ENCODE measurements at places on chromosomes 7 and 10.

DNA sequence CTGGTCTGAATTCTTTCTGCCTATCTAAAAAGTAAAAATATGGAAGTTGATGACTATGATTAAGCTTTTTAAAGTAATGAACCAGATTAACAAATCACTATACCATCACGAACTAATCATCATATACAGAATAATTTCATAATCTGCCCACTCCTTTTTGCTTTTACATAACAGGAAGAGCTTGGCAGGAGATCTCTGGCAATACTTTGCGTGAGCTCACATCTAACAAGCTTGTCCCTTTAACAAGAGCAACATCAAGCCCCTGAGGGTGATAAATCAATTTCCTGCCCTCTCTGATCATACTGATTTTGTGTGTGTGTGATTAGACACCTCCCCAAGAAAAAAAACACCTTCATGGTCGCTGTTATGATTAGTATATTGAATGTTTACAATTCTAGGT, 143.5 kb upstream of the ASAH2 start:
- no peak for DNase-seq

DNA sequence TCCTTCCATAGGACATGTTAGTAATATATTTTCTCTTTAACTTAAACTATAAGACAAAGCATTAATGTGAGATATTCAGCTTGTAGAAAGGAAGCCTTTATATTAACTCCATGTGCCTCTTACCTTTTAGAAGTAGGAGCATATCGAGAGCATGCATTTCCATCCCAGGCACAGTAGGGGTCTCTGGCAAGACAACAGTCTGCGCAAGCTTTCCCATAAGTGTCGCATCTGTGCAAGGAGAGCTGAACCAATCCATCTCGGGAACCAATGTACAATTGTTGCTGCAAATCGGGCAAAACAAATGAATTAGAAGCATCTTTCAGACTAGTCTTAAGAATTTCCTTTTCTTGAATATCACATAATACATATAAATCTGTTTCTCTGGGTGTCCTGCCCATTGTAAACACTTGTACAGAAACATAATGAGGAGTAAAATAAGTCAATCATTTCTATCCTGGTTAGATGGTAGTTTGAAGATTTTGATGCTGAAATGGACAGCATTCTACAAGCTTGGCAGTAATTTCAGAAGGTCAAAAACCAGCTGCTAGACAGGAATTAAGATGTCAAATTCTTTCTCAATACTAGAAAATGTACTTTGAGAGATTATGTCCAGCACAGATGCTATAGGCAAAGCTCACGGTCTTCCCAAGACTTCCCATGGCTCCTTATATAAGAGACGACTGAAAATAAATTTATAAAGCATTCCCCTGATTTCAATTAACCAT, 171.8 kb downstream of the SEMA3D start:
- no peak for DNase-seq

- no peak for DNase-seq
These were observed 38.2 kb upstream of the ANK3 start for GRCh38 chr10:60427709-60428386.

DNA sequence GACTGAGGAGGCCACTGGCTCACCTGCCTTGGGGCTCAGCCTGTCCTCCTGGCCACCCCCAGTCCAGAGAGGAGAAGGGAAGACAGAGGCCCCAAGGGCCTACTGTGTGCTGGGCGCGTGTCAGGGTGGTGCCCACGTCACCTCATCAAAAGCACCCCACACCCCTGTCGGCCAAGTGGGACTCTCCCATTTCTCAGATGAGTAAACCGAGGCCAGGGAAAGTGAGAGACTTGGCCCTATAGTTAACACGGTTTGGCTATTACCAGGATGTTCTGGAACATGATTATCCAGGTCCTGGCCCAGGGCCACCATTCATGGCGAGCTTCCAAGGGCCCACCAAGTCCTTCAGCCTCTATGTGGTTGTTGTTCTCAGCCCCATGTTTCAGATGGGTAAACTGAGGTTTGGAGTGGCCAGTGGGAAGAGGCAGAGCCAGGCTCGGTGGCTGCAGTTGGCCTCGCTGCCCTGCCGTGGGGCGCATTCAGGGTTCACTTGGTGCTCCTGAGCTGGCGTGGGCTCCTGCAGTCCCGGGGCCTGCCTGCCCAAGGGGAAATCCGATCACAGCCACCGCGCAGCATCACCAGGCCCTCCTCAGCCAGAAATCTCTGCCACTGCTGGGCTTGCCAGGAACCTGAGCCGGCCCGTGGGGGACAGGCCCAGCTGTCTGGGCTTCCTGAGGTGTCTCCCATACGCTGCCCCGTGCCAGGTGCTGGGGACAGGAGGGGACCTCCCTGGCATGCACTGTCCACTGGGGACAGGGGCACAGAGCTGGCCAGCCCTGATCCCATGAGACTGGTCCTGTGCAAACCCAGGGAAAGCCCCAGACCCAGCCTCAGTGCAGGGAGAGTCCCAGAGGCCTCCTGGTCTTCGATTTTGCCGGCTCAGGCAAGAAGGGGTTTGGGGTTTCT, 117.7 kb upstream of the TNRC18 start:
- DNase-seq = no peak

- DNase-seq = no peak
These were observed 543.8 kb upstream of the NRP1 start for GRCh38 chr10:33878238-33878786.

- DNase-seq = no peak
These were observed 5.5 kb downstream of the TACC2 start for GRCh38 chr10:121994429-121994941.

DNA sequence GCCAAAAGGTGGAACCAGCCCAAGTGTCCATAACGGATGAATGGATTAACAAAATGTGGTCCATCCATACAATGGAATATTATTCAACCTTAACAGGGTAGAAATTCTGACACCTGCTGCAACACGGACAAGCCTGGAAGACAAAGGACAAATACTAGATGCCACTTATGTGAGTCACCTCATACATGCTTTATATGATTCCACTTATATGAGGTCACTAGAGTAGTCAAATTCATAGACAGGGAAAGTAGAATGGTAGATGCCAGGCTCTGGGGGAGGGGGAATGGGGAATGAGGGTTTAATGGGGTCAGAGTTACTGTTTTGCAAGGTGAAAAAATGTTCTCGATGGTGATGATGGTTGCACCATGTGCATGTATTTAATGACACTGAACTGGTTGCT, 34.0 kb upstream of the CYTH3 start:
- DNase-seq = no peak

GRCh38 chr7:95421000-95421846, 13.6 kb downstream of the PON2 start:
- no peak for DNase-seq

DNA sequence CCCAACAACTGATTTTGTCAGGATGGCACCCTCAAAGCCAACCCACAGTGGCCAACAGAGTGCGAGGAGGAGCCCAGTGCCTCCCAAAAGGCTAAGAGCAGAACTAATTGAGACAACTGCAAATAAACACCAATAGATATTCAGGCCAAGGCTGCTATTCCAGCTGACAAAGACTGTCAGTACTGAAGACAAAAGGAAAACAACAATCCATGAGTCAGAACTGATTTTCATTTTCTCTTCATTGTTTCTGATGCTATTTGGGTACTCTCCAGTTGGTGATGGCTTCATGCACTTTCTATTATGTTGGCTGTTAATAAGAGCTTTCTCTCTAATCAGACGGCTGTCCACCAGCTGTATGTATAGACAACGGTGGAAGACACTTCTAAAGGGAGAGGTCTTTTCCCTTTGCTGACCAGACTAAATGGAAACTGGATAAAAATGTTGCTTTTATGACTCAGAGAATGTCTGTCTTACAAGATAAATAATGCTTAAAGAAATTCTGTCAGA, 515.9 kb downstream of the PARD3 start:
- no peak for DNase-seq

DNA sequence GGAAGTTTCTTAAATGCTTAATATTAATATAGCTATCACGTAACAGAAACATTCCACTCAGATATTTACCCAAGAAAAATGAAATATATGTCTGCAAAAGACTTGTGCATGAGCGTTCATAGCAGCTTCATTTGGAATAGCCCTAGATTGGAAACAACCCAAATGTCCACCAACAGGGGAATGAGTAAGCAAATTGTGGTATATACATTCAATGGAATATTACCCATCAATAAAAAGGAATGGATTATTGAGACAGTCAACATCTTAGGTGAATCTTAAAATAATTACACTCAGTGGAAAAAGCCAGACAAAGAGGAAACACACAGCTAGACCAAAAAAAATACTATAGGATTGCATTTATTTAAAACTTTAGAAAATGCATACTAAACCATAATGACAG, 90.4 kb upstream of the KAT6B start:
- no peak for DNase-seq

GRCh38 chr10:71223347-71224058, 11.1 kb downstream of the UNC5B start:
- DNase-seq = no peak

DNA sequence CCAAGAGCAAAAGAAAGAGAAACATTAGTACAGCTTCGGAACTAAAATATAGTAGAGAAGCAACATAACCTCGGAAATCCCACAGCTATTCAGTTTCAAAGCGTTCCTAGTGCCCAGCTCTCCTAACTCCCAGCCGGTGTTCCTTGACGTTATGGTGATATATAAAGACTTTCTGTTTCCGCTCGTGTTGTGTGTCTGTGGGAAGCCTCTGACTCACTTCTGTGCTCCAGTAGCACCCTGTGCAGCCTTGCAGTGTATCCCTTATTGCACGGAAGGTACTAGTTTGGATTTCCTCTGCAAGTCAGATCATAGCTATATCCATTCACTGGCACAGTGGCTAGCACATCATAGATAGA, 535 bp downstream of the ASAH2B start:
- peak; percentile 4 for DNase-seq

- DNase-seq = no peak
These were observed 48.3 kb downstream of the NOD1 start for GRCh38 chr7:30430276-30430675.

DNA sequence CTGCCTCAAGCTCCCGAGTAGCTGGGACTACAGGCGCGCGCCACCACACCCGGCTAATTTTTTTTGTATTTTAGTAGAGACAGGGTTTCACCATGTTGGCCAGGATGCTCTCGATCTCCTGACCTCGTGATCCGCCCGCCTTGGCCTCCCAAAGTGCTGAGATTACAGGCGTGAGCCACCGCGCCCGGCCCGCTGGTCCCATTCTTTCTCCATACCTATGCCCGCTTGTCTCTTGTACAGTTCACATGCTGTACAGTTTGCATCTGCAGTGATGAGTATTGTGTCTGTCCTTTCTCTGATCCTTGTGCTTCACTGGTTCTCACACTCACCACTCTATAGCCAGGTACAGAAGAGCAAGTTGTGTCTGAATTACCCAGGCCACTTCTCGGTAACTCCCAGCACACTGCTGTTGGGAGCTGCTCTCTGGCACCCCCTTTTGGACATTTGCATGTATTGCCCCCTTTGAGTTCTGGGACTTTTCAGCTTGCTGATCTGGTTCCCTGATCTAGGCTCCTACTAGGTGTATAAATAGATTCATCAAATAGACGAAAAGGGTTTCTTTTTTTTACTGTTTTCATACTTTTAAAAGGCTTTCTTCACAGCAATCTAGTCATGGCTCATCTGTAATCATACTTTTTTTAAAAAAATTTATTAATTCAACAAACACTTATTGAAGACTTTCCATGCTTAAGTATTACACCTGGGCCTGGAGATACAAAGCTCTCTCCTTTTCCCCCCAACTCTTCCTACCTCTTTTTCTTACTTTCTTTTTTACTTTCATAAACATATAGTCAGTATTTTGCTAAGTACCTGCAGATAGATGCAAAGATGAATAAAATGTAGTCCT, 53.5 kb downstream of the AOAH start:
- peak; percentile 31 for DNase-seq

- DNase-seq = no peak
These were observed 61.7 kb upstream of the PCBD1 start for GRCh38 chr10:70950037-70950436.

DNA sequence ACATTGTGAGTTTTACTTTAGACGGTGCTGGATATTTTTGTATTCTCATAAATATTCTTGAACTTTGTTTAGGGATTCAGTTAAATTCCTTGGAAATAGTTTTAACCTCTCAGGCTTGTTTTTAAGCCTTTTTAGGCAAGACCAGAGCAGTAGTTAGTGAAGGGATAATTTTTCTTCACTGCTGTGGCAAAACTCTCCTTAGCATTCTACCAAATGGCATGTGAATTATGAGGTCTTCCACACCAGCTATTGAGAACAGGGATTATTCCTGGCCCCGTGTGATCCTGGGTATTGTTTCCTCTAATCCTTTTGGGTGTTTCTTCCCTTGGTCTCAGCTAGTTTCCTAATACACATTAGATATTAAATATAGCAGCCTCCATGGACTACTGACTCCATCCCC, 46.2 kb downstream of the CCDC71L start:
- no peak for DNase-seq

DNA sequence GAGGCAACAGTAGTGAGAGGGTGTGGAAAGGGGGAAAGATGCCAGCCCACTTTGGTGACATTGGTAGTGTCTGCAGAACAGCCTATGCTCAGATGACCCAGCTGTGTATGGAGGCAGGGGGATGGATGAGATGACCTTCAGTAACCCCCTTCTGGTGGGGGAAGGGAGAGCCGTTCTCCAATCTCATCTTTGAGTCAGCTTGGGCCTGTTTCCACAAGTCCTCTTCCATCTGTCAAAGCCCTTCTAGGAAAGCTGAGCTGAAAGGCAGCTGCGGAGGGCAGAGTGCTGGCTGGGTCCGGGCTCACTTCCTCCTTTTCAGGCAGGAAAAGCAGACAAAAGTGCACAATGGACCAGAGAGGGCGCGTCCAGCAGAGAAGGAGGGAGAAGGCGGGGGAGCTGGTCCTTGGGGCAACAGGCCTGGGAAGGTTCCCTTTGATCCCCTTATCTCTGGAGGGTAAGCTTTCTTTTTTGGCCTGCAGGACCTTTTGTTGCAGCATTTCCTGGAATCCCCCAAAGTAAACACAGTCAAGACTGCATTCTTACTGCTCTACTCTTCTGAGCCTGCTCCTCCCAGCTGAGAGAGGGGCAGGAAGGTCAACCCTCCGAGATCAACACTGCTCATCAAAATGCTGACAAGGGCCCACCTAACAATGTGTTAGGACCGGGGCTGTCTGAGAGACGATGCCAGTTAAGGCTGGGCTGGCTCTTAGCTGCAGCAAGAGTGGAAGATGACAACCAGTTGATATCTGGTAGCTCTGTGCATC, 1.2 kb upstream of the LRMDA start:
- no peak for DNase-seq

All from stimulated activated CD8-positive, alpha-beta memory T cell treated with anti-CD3 and anti-CD28 coated beads, Interleukin-12 subunit alpha, Interleukin-12 subunit beta, amount 100 ng/mL, for 4 hours (primary cell).